Mesothelial cell of epicardium (in vitro differentiated cells): ENCODE measurements at places on chromosomes 16 and 17. TPM values are rescaled to one million over a fixed set of nuclear protein-coding genes. Genes with fewer than 3 reads are reported as not detected.

The TRIM72 gene
- 0.04 to 0.14 TPM (median 0.11 TPM) in 3 replicates for total RNA-seq

DNA sequence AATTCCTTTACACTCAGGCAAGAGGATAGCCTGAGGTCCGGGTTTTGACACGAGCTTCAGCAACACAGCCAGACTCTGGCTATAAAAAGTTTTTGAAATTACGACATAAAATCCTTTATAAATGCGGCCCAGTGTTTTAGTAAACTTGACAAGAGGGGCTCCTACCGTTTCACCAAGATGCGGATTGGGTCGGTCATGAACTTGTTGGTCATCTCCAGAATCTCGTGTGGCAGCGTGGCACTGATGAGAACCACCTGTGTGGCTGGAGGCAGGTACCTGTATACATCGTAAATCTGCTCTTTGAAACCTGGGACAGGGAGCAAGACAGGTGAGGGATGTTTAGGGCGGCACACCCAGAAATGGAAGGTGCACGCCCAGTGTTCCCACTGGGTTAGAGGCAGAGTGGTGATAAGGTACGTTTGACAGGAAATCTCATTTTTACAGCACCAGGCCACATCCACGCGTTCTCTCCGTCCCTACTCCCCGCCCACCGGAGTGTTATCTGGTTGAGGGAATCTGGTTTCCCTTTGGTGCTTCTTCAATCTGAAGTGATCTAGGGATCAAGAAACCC, 8.0 kb downstream of the EIF4A3 start:
- H3K4me1 ChIP-seq, result no peaks in the 10 kb centered on the region
- H3K36me3 ChIP-seq, result peaks cover 48% of the 10 kb centered on the region
- no peaks in the 10 kb centered on the region for H3K27me3 ChIP-seq
- no peak overlapping the region for H3K4me3 ChIP-seq
- no peak for DNase-seq

- H3K4me3 ChIP-seq, result no peak overlapping the region
- no peak for DNase-seq
- H3K27ac ChIP-seq, result no peak overlapping the region
- no peaks in the 10 kb centered on the region for H3K36me3 ChIP-seq
- H3K27me3 ChIP-seq, result peaks cover 81% of the 10 kb centered on the region
Measured at GRCh38 chr16:85897382-85897781, 1.6 kb upstream of the IRF8 start.

DNA sequence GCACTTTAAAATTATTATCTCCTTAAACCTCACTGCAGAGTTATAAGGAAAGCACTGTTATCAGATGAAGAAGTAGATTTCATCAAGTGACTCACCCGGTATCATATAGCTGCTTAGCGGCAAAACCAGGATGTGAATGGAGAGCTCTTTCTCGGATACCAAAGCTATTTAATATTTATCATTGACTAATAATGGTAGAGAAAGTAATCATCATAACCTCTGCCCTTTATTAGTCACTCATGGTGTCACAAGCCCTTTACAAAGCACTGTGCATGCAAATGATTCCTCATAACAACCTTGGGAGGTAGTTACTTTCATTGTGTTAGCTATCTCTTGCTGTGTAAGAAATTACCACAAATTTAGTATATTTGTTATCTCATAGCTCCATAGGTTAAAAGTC, 592.9 kb downstream of the MAF start:
- no peaks in the 10 kb centered on the region for H3K36me3 ChIP-seq
- no peak overlapping the region for H3K4me3 ChIP-seq
- no peak overlapping the region for H3K27ac ChIP-seq
- no peak for DNase-seq

GRCh38 chr17:75514299-75514918, 928 bp downstream of the CASKIN2 start:
- H3K27me3 ChIP-seq, result no peaks in the 10 kb centered on the region
- peak overlapping the region; percentile 59 for H3K27ac ChIP-seq
- peaks cover 2% of the 10 kb centered on the region for H3K36me3 ChIP-seq
- peaks cover 41% of the 10 kb centered on the region for H3K4me1 ChIP-seq
- H3K4me3 ChIP-seq, result peak overlapping the region; percentile 84
- DNase-seq, result no peak

DNA sequence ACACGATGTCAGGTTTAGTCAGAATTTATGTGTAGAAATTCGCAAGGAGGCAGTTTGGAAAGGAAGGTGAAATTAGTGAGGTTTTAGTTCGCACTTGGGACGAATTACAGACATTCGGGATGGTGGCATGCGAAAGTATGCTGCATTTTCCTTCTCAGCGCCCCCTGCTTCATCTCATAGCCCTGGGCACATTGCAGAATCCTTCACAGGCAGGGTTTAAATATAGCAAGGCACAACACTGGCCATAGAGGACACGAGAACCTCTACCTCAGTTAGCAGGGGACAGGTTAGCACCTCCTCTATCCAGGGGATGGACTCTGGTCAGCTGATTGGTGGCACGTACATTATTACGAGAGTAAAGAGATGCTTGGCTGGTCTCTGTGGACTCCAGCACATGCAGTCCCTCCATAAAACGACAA, 47.5 kb downstream of the MAP2K6 start:
- H3K4me1 ChIP-seq, result no peaks in the 10 kb centered on the region
- H3K36me3 ChIP-seq, result peaks cover 3% of the 10 kb centered on the region
- no peak overlapping the region for H3K4me3 ChIP-seq
- no peak overlapping the region for H3K27ac ChIP-seq
- DNase-seq, result no peak
